ENCODE measurements at places on chromosomes 5 and 9.

- no peak for DNase-seq
These were observed 104.6 kb upstream of the SARDH start for GRCh38 chr9:133842721-133843227.

GRCh38 chr5:166618526-166618925, 1672.9 kb upstream of the WWC1 start:
- DNase-seq: no peak

- DNase-seq: no peak
These were observed 112.4 kb upstream of the ACOT12 start for GRCh38 chr5:81506378-81506777.

DNA sequence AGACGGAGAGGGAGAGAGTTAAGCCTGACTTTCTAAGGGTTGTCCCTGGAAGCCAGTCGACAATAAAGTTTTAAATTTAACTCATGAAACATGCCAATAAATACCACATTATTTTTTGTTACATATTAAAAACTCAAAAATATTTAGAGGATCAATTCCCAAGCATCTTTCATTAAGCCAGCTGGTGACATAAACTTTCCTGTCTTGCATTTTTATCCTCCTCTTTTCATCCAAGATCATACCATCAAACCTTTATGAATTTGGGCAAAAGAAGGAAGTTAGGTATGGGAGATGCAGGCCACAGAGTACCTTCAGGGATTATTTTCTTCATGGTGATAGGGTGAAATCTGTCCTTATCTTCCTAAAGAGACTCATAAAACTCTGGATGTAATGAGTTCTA, 178.3 kb upstream of the FBXL17 start:
- no peak for DNase-seq

DNA sequence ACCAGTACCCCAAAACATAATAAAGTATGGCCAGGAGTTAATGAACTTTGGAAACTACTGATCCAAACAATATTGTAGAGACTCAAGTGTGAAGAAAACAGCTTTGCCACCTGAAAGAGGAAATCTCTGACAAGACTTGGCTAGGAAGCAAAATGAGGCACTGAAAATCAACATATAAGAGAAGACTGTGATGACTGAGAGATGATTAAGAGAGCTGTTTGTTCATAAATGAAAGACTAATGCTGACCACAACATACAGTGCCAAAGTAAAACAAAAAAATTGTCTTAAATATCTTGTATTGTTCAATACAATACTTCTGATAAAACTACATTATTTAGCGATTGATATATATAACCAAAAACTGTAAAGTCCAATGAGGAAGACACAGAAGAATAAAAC, 7.2 kb downstream of the RC3H2 start:
- no peak for DNase-seq

DNA sequence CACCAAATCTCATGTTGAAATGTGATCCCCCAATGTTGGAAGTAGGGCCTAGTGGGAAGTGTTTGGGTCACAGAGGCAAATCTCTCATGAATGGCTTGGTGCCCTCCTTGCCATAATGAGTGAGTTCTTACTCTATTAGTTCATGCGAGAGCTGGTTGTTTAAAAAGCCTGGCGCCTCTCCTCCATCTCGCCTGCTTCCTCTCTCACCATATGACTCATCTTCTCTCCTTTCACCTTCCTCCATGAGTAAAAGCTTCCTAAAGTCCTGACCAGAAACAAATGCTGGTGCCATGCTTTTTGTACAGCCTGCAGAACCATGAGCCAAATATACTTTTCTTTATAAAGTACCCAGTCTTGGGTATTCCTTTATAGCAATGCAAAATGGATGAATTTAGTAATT, 20.9 kb upstream of the ARHGAP26 start:
- no peak for DNase-seq
